ENCODE measurements at places on chromosomes 13 and 19. TPM values are rescaled to one million over a fixed set of nuclear protein-coding genes. Genes with fewer than 3 reads are reported as not detected.
A peak's percentile ranks its signal among the peaks of the same experiment; 100 is the strongest.

The LEUTX gene
- total RNA-seq, result not detected

The ZNF599 gene
- 8.9 TPM for total RNA-seq

The SERPINE3 gene
- total RNA-seq, result not detected

The PROZ gene
- not detected for total RNA-seq

The SLC10A2 gene
- total RNA-seq, result 0.19 TPM

The PSG4 gene
- total RNA-seq, result 0.35 TPM

The ZNF837 gene
- 5.0 TPM for total RNA-seq

DNA sequence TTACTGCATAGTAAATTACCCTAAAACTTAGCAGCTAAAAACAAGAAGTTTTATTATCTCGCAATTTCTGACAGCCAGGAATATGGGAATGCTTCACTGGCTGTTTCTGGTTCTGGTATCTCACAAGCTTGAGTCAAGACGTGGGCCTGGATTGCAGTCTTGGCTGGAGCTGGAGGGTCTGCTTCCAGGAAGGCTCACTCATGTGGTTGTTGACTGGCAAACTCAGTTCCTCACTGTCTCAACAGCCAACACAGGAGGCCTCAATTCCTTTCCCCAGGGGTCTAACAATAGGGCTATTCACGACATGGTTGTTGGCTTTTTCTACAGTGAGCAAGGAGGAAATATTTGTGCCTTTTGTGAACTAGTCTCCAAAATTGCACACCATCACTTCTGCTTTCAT is 146.3 kb downstream of the GPC5 start:
- DNase-seq, result no peak
- no peak overlapping the region for H3K4me3 ChIP-seq
- H3K4me1 ChIP-seq, result no peaks in the 10 kb centered on the region
- H3K27ac ChIP-seq, result no peak overlapping the region
- no peaks in the 10 kb centered on the region for H3K36me3 ChIP-seq

GRCh38 chr19:23222998-23223652 is 27.1 kb downstream of the ZNF724 start:
- H3K27me3 ChIP-seq, result no peaks in the 10 kb centered on the region
- H3K27ac ChIP-seq, result no peak overlapping the region
- no peak overlapping the region for H3K4me3 ChIP-seq
- H3K4me1 ChIP-seq, result no peaks in the 10 kb centered on the region
- peaks cover 16% of the 10 kb centered on the region for H3K36me3 ChIP-seq
- DNase-seq, result no peak

- H3K4me1 ChIP-seq, result no peaks in the 10 kb centered on the region
- peak; percentile 96 for DNase-seq
- peaks cover 29% of the 10 kb centered on the region for H3K27me3 ChIP-seq
- peak within 1 kb of the TSS; percentile 51 for H3K27ac ChIP-seq
These were observed at the start of gene TSHZ3 for GRCh38 chr19:31349160-31349881. TSS of gene TSHZ3 (minus strand) at chr19:31349436. CDS start at chr19:31349219, 217 bp downstream.

DNA sequence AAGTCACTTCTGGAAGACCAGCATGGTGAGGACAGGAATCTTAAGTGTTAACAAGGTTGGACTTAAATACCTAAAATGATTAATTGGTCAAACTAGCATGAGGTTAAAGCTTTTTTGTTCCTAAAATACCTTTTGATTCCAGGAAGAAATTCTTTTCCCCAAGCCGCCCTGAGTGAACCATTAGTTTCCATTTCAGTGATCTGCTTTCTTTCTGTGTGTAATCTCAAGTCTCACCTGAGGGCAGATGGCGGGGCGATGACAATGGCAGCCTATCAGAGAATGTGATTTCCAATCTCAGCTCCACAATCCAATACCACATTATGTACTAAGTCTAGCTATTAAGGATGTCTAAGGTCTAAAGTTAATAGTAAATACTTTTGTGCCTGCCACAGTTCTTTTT is 390.9 kb upstream of the SGCG start:
- no peaks in the 10 kb centered on the region for H3K27me3 ChIP-seq
- DNase-seq, result no peak
- no peak overlapping the region for H3K4me3 ChIP-seq
- no peak overlapping the region for H3K27ac ChIP-seq
- no peaks in the 10 kb centered on the region for H3K4me1 ChIP-seq

GRCh38 chr13:95624020-95624419 is 20.5 kb downstream of the DZIP1 start:
- H3K36me3 ChIP-seq, result peaks cover 3% of the 10 kb centered on the region
- H3K27ac ChIP-seq, result no peak overlapping the region
- no peaks in the 10 kb centered on the region for H3K27me3 ChIP-seq
- peaks cover 12% of the 10 kb centered on the region for H3K4me1 ChIP-seq
- peak; percentile 64 for DNase-seq

DNA sequence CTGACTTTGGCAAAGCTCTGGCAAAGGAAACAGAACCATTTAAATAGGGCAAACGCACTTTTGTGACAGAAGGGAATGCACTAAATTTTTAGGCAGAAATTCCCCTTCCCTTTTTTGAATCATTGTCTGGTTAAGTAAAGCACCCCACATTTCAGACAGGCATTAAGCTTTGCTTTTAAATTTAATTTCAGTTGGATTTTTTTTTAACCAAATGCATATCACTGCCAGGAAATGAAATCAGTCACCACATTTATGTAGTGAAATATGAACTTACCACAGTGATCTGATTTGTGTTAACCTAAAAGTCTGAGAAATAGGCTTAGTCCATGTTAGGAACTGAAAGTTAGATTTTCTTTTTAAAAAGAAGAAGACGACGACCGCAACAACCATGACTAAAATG is 10.8 kb downstream of the GPR183 start:
- H3K4me3 ChIP-seq, result no peak overlapping the region
- DNase-seq, result no peak
- H3K27ac ChIP-seq, result no peak overlapping the region
- H3K36me3 ChIP-seq, result no peaks in the 10 kb centered on the region
- no peaks in the 10 kb centered on the region for H3K4me1 ChIP-seq
- no peaks in the 10 kb centered on the region for H3K27me3 ChIP-seq

GRCh38 chr19:355134-355533 is 10.5 kb upstream of the MIER2 start:
- no peak for DNase-seq
- H3K27ac ChIP-seq, result no peak overlapping the region
- H3K4me1 ChIP-seq, result no peaks in the 10 kb centered on the region
- no peak overlapping the region for H3K4me3 ChIP-seq
- H3K27me3 ChIP-seq, result no peaks in the 10 kb centered on the region

DNA sequence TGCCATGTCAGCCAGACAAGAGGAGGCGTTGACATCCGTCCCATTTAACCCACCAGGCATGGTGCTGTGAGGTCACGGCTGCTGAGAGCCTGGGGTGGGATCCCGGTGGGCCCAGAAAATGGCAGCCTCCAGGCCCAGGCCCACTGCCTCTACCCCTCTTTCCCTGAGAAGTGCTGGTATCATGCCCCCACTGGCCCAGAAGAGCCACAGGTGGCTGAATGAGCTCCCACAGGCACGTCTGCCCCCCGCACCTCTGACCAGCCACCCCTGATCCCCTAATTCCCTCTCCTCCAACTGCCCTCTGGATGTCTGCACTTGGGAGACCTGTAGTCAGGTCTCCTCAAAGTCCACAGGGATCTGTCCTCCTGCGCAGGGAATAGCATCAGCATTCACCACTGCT is 37.3 kb upstream of the KCTD15 start:
- H3K4me1 ChIP-seq, result peaks cover 5% of the 10 kb centered on the region
- no peak overlapping the region for H3K27ac ChIP-seq
- H3K27me3 ChIP-seq, result no peaks in the 10 kb centered on the region
- H3K4me3 ChIP-seq, result no peak overlapping the region
- DNase-seq, result no peak

GRCh38 chr19:42246143-42246921 is 3.9 kb upstream of the GSK3A start:
- no peaks in the 10 kb centered on the region for H3K27me3 ChIP-seq
- H3K36me3 ChIP-seq, result no peaks in the 10 kb centered on the region
- no peaks in the 10 kb centered on the region for H3K4me1 ChIP-seq
- H3K4me3 ChIP-seq, result no peak overlapping the region

GRCh38 chr19:33287927-33288326 is 14.4 kb downstream of the CEBPA start:
- H3K27me3 ChIP-seq, result no peaks in the 10 kb centered on the region
- no peak overlapping the region for H3K4me3 ChIP-seq
- DNase-seq, result no peak
- H3K36me3 ChIP-seq, result no peaks in the 10 kb centered on the region

DNA sequence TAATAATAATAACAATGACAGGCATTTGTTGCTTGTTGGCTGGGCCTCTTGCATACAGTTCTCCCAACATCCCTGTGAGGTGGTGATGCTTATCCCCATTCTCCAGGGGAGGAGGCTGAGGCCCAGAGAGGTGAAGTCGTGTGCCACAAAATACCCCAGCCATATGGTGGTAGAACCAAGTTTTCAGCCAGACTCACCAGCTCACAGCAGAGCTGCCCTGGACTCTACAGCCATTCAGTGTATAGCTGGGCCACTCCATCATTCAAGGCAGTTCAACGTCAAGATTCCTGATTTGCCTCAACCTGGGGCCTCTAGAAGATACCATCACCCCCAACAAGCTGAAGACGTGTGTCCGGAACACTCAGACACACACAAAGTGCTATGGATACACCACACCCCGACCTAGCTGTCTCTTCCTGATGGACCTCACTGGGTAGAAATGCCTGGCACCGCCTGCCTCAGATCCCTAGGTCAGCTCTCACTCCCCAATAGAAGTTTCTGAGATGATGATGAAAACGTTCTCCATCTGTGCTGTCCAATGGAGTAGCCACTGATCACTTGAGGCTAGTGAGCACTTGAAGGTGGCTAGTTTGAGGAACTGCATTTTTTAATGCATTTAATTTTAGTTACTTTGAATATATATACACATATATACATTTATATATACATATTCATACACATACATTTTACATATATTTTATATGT is 4.3 kb upstream of the CEACAM19 start:
- peaks cover 11% of the 10 kb centered on the region for H3K36me3 ChIP-seq
- no peak overlapping the region for H3K4me3 ChIP-seq
- H3K4me1 ChIP-seq, result peaks cover 6% of the 10 kb centered on the region
- no peak for DNase-seq
- H3K27me3 ChIP-seq, result no peaks in the 10 kb centered on the region
- no peak overlapping the region for H3K27ac ChIP-seq

GRCh38 chr13:111537115-111537728 is 216.8 kb downstream of the TEX29 start:
- no peaks in the 10 kb centered on the region for H3K4me1 ChIP-seq
- no peak overlapping the region for H3K4me3 ChIP-seq
- no peak overlapping the region for H3K27ac ChIP-seq
- no peaks in the 10 kb centered on the region for H3K36me3 ChIP-seq
- H3K27me3 ChIP-seq, result peaks cover 43% of the 10 kb centered on the region

- peaks cover 3% of the 10 kb centered on the region for H3K27me3 ChIP-seq
- no peaks in the 10 kb centered on the region for H3K4me1 ChIP-seq
- no peak for DNase-seq
- H3K4me3 ChIP-seq, result no peak overlapping the region
- H3K36me3 ChIP-seq, result no peaks in the 10 kb centered on the region
These were observed 65.7 kb downstream of the SOX1 start for GRCh38 chr13:112132619-112133018.

DNA sequence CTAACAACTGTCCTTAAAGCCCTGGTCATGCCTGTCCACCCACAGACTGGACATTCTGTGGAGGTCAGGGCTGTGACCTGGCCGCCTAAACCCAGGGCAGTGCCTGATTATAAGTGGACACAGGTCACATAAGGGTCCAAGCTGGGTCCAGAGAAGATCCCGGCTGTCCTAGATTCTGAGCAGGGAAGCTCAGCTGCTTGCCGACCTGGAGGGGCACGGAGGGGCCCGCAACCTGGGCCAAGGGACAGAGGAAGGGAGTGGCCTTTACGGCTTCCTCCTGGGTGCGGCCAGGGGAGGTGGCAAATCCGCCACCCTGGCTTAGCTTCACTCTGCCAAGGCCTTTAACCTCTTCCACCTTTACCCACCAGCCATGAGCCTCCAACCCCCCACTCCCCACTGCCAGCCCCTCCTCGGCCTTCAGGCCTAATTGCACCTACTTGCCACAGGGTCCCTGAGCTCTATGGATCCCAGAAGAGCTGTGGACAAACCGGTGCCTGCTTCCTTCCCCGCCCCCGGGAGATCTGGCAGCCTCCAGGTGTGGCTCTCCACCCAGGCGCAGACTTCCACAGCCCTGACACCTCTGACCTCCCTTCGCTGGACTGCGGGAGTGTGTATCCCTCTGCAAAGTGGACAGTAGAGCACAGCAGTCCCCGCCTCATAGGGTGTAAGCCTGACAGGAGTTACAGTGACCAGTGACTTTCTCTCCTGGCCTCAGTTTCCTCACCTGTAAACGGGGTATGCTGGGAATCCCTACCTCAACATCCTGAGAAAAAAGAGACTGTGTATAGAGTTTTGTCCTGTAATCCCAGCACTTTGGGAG is 1.7 kb downstream of the CD320 start:
- H3K27ac ChIP-seq, result no peak overlapping the region
- no peaks in the 10 kb centered on the region for H3K27me3 ChIP-seq
- H3K4me1 ChIP-seq, result peaks cover 18% of the 10 kb centered on the region
- no peak overlapping the region for H3K4me3 ChIP-seq
- DNase-seq, result no peak

GRCh38 chr19:1850809-1851653 is 2.7 kb upstream of the REXO1 start:
- H3K27ac ChIP-seq, result no peak overlapping the region
- H3K36me3 ChIP-seq, result no peaks in the 10 kb centered on the region
- no peaks in the 10 kb centered on the region for H3K27me3 ChIP-seq
- no peaks in the 10 kb centered on the region for H3K4me1 ChIP-seq

DNA sequence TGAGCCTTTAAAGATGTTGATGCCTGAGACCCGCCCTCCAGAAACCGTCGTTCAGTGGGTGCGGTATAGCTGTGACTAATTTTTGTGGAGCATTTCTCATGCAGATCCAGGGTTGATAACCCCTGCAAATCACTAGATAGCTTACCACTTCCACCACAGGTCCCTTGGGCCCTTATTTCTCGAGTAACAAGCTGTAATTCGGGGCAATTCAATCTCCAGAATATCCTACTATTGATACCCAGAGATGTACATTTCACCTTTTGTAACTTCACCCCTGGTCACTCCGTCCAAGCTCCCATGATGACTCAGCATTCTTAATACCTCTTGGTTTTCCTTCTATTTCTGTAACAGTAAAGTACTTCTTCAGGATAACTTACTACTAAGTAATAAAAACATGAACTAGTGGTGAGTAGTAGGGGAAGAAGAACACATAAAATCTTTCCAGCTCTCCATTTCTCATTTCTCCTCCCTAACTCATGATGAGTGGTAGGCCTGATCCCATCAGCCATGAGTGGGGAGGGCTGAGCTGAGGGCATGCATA is 71.9 kb upstream of the UBL3 start:
- H3K4me1 ChIP-seq, result peaks cover 12% of the 10 kb centered on the region
- no peak overlapping the region for H3K4me3 ChIP-seq
- peak overlapping the region; percentile 2 for H3K27ac ChIP-seq
- no peak for DNase-seq

Measured in kidney (tissue), 22 donors.